Heart right ventricle (tissue), 16 donors: ENCODE measurements at places on chromosomes 4 and X. TPM values are rescaled to one million over a fixed set of nuclear protein-coding genes. Genes with fewer than 3 reads are reported as not detected.

MFAP3L gene
- polyA plus RNA-seq, result 1.0 TPM

EMCN gene
- 25.1 TPM for polyA plus RNA-seq

EOLA1 gene
- polyA plus RNA-seq, result 37.7 TPM

TBC1D8B gene
- polyA plus RNA-seq, result 1.2 TPM

PPP4R3C gene
- polyA plus RNA-seq, result not detected

CNGA2 gene
- not detected for polyA plus RNA-seq

REPS2 gene
- 0.78 TPM for polyA plus RNA-seq

SERTM2 gene
- not detected for polyA plus RNA-seq

DKK2 gene
- polyA plus RNA-seq, result 0.15 TPM

PCYT1B gene
- 0.07 TPM for polyA plus RNA-seq

TCEAL3 gene
- polyA plus RNA-seq, result 38.6 TPM

PGRMC1 gene
- polyA plus RNA-seq, result 28.4 TPM

UGT2B11 gene
- not detected for polyA plus RNA-seq

PCDH11X gene
- polyA plus RNA-seq, result under 0.01 TPM

HSD17B13 gene
- 0.10 TPM for polyA plus RNA-seq

DDX53 gene
- not detected for polyA plus RNA-seq

LANCL3 gene
- 0.10 TPM for polyA plus RNA-seq

MAGEA12 gene
- not detected for polyA plus RNA-seq

ATP2B3 gene
- not detected for polyA plus RNA-seq

DNAAF6 gene
- not detected for polyA plus RNA-seq

SLC49A3 gene
- 28.5 TPM for polyA plus RNA-seq

SSX1 gene
- polyA plus RNA-seq, result not detected

ALAS2 gene
- polyA plus RNA-seq, result not detected

GAGE12J gene
- not detected for polyA plus RNA-seq

GSTCD gene
- 0.66 TPM for polyA plus RNA-seq

CCDC149 gene
- polyA plus RNA-seq, result 9.5 TPM

SH2D1A gene
- polyA plus RNA-seq, result 0.03 TPM

PRDM8 gene
- 0.51 TPM for polyA plus RNA-seq
